ENCODE measurements at places on chromosomes 7 and 10.
A peak's percentile ranks its signal among the peaks of the same experiment; 100 is the strongest.

GRCh38 chr10:122565766-122566206 lies 5.2 kb downstream of the DMBT1 start:
- DNase-seq: peak; percentile 54

- no peak for DNase-seq
These were observed 28.9 kb upstream of the STK17A start for GRCh38 chr7:43553999-43554398.

DNA sequence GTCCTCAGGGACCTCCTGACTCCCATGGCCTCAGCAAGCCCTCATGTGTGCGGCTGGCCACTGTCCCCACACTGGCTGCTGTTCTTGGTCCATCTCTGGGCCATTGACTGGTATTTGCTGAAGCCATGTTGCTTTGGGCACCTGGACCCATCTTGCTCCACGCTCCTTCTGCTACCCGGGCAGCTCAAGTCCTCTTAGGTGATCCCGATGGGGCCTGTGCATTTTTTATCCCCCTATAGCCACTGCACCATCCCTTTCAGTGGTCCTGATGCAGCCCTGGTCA lies 16.7 kb downstream of the RAMP3 start:
- no peak for DNase-seq

- no peak for DNase-seq
These were observed 64.4 kb downstream of the ITGB8 start for GRCh38 chr7:20395104-20395503.

- DNase-seq: no peak
These were observed 357.4 kb downstream of the PPP1R3A start for GRCh38 chr7:113561446-113561845.

GRCh38 chr7:131027287-131027773 lies 293.3 kb upstream of the KLF14 start:
- no peak for DNase-seq

- no peak for DNase-seq
These were observed 558 bp downstream of the ARHGAP22 start for GRCh38 chr10:48604039-48604990.

DNA sequence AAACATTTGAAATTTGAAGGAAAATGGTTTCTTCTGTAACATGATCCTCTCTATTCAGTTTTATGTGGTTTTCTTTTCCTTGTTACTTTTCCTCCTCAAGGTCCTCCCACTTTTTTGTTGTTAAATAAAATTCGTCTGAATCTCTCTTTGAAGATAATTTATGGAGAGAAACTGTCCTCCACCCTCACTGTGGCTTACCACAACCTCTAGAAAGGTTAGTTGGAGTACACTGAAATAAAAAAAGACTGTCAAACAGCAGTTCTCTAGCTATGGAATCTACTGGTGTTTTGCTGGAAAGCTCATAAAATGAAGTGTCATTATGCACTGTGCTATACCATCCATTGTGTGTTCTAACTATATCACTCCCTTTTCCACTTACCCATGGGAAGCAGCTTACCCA lies 189.4 kb downstream of the HDAC9 start:
- DNase-seq: no peak

DNA sequence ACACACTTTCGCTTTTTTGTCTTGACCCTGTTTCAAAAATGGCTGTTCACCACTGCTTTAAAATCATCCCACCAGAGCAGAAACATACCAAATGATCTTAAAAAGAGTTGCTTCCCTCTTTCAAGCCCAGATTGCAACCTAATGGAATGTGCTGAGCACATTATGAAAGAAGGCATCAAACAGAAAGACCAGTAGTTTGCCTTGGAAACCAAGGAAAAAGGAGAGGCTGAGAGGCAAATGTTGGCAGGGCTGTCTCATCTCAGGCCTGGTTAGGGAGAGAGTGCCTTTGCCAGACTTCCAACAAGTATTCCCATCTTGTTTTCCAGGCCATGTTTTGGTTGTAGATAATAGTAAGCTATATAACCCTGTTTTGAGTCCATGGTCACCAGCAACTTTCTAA lies 64.3 kb downstream of the ABCB4 start:
- no peak for DNase-seq

DNA sequence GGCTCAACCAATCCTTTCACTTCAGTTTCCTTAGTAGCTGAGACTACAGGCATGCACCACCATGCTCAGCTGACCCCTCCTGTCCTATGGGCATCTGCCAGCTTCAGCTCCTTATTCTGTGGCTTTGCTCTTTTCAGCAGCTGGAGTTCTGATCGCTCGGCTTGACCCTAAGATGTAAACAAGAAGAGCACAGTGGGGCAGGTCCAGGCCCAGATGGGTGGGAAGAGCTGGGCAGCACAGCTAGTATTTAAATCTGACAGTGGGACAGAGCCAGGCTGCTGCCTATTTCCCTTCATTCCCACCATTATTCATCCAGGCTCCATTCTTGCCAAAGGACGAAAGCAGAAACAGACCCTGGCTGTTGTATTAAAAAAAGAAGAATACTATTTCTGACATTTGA lies 494.9 kb upstream of the PODXL start:
- no peak for DNase-seq

DNA sequence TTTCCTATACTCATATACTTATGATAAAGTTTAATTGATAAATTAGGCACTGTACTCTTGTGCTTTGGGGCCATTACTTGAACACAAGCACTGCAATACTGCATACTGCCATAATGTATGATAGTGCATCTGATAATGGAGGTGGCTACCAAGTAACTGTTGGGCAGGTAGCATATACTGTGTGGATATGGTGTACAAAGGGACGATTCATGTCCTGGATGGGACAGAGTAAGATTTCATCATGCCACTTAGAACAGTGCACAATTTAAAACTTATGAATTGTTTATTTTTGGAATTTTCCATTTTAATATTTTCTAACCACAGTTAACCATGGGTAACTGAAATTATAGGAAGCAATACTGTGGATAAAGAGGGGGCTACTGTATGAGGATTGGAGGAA lies 38.9 kb downstream of the AKAP9 start:
- no peak for DNase-seq

DNA sequence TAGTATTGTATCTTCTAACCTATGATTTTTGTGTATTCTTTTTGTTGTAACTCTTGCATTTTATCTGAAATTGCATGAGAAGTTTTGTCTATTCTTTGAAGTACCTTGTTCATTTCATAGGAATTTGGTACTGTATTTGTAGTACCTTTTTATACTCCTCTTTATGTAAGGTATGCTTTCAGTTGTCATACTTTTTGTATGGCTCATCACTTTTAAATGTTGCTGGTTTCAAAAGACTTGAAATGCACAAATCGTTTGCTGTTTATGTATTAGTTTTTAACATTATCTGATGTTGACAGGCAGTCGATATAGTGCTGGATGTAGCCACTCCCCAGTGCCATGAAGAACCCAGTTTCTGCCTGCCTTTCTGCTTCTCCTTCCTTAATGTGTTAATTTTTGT lies 158.1 kb downstream of the SDK1 start:
- no peak for DNase-seq

- no peak for DNase-seq
These were observed 33.9 kb downstream of the PAX2 start for GRCh38 chr10:100779329-100779728.

DNA sequence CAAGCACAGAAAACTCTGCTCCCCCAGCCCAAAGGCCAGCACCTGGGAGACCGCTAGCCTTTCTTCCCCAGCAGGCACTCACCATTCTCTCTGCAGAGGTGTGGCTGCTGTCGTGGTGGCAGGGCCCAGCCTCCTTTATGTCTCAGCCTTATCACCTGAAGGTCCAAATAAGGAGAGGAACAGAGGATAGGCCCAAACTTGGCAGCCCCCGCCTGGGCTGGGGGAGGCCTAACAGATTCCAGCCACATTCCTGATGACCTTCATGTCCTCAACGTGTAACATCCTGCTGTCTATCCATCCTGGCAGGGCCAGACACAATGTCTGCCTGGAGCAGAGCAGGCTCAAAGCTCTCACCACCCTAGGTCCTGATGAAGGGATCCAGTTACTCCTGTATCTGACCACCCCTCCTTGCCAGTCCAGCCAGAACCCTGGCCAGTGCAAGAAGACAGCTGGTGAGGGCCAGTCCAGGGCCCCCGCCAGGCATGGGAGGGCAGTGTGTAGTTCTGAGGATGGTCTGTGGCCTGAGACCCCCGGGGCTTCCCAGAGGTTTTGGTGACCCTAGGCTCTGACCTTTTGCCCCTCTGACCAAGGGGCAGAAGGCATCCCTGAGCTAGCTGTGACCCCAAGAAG lies at the start of gene MYL7:
Gene MYL7 (minus strand): TSS at position 112 of the 630 bp plus-strand sequence. CDS start 27 bp downstream, at position 85.
- no peak for DNase-seq

GRCh38 chr7:23472046-23472445 lies 1.8 kb upstream of the IGF2BP3 start:
- DNase-seq: no peak

DNA sequence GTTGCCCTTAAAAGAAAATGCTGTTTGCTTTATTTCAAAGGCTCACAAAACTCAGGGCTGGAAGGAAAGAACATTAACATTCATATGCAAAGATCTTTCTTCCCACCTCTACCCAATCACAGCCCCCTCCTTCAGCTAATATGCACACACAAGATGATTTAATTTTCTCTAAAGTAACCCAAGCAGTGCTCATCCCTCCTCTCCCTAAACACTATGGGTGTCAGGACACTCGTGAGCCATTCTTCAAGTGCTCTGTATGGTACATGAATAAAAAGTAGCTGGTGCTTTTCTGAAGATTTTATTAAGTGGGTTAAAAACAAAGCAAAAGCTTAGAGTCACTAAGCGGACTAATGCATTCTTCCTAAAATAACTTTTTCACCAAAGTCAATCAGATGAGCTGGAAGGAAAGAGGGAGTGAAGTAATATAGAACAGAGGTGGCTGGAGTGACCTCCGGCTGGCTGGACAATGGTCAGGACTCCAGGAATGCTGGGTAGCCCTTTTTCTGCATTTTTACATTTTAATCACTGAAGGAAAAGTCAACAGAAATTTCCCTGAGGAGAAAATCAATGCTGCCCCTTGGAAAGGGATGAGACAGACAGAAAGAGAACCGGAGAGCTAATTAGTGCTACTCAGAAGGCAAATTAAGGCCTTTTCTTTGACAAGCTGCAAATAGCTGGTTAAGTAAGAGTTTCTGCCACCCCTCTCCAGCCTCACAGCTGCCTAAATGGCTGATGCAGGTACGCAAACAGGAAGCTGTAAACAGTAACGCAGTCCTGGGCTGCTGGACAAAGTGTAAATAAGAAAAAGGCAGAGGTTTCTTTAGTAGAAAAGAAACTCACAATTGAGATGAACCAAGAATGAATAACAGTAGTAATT lies 6.6 kb downstream of the DGKI start:
- no peak for DNase-seq

DNA sequence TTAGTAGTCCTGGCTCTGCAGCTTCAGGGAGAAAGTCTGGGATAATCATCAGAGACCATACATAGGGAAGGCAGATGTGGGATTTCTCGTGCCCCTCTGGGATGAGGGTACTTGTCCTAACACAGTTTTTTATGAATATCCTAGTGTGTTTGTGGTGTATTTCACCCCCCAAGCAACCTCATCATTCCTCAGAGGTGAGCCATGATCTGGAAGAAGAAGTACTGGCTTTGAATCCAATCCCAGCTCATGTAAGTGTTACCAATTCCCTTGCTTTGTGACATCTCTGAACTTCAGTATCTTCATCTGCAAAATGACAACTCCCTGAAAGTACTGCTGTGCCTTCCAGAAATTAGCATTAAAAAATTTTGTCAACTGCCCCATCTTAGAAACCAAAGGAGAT lies 347.5 kb upstream of the ZMIZ1 start:
- DNase-seq: no peak

- no peak for DNase-seq
These were observed 29.6 kb upstream of the ICA1 start for GRCh38 chr7:8291397-8292141.

DNA sequence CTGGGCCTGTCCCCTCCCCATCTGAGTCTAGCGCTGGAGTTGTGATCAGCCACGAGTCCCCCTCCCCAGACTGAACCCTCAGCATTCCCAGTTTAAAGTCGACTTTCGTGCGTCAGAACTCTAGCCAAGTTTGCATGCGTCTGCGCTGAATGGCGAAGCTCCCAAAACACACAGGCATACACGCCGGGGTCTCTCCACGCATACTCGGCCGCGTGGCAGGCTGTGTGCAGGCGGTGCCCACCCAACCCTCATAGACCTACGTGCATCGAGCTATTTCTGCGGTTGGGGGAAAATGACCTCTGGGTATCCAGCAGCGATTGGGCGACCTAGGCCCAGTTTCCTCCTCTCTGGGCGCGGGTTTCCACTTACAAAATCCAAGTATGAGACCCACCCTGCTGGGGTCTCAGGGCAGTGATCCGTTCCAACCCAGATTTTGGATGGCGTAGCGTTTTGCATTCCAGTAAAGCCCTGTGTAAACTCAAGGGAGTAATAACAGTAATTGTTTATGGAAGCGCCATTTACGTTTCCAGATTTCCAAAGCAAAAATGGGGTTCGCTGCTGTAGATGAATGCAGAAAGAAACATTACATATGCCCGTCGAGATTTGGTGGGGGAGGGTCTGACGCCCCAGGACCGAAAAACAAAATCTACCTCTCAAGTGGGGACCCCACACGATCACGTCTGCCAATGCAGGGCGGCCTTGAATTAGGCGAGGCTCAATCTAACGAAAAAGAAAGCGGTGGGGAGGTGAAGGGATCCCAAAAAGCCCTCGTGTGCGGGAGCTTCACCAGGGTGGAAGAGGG lies 2.0 kb upstream of the HMX3 start:
- no peak for DNase-seq

- DNase-seq: no peak
These were observed 28.8 kb downstream of the ITGB8 start for GRCh38 chr7:20359341-20359963.

- no peak for DNase-seq
These were observed at the start of gene SPAG6 for GRCh38 chr10:22345301-22346095. SPAG6 (plus strand) TSS chr10:22345496; CDS start chr10:22345612, 116 bp downstream.

- DNase-seq: no peak
These were observed 235.2 kb downstream of the TCERG1L start for GRCh38 chr10:131076356-131076755.

DNA sequence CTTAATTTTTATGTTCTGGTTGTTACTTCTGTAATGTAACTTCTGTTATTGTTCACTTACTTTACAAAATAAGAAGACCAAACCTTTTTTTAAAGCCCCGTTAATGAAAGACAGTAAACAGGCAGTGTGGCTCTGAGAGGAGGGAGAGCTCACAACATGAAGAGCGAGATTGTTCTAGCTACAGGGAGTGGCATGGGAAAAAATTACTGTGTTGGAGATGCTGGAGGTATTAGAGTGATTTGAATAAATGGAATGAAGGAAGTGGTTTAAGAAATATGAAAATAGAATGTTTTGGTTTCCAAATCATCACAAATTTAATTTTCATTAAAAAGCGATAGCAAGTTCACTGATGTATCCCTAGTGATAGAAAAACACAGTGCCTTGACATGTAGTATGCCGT lies 31.8 kb downstream of the REEP3 start:
- DNase-seq: no peak

- DNase-seq: no peak
These were observed 36.0 kb downstream of the ANK3 start for GRCh38 chr10:60353519-60354258.

All from activated gamma-delta T cell treated with anti-CD3 and anti-CD28 coated beads, Interleukin-2, amount 50 U/mL, for 16 hours (primary cell).